ENCODE measurements at places on chromosomes 2 and 18. TPM values are rescaled to one million over a fixed set of nuclear protein-coding genes. Genes with fewer than 3 reads are reported as not detected.

DNA sequence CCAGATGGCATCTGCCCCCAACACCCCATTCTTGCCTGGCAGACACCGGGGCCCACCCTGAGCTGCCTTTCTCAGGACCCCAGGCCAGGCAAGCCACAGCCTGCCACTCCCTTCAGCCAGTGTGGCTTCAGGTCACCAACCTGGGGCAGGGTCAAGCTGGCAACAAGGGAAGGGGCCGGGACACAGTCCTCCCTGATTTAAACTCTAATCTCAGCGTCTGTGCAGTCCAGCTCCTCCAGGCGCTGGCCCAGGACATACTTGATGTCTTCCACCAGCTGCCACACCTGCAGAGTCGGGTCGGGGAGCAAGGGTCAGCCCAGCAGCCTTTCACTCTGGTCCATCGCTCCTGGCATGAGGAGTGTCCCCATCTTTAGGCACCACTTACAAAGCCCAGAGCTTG lies 29.0 kb upstream of the ALPP start:
- no peak for DNase-seq

The HNMT gene
- 3.4 TPM for total RNA-seq

The STEAP3 gene
- total RNA-seq: 3.8 TPM

The MTCL1 gene
- 4.7 TPM for total RNA-seq

DNA sequence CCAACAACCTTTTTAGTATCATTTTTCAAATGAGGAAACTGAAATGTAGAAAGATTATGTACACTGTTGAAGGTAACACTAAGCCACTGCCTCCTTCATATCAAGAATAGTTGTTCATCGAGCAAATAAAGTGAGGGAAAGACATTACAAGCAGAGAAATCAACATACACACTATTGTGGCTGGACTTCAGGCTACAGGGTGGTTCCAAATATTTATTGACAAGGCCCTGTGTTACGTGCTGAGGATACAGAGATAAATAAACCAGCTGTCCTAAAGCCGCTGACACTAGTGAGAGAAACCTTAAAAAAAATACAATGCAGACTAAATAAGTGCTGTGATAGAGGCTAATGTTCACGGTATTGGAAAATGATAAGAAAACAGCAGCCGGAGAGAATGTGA lies 1.9 kb upstream of the LNPK start:
- DNase-seq: no peak

DNA sequence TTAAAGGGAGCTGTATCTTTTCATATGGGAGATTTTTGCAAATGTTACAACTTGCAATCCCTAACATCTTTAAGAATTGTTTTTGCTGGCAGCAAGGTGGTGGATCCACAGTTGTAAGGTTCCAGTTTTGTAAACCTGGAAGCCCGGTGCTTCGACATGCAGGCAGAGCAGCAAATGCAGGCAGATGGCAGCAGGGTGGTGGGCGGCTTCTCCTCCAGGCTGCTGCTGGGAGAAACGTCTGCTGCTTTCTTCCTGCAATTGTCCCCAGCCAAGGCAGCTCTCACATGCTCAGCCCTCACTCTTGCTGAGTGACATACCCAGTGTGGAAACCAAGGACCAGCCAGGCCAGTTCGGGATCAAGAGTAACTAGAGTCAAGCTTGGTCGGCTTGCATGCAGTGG lies 166.0 kb downstream of the SEPTIN10 start:
- no peak for DNase-seq
